Karpas-422 (cell line): ENCODE measurements at places on chromosomes 2 and 18. TPM values are rescaled to one million over a fixed set of nuclear protein-coding genes. Genes with fewer than 3 reads are reported as not detected.

DNA sequence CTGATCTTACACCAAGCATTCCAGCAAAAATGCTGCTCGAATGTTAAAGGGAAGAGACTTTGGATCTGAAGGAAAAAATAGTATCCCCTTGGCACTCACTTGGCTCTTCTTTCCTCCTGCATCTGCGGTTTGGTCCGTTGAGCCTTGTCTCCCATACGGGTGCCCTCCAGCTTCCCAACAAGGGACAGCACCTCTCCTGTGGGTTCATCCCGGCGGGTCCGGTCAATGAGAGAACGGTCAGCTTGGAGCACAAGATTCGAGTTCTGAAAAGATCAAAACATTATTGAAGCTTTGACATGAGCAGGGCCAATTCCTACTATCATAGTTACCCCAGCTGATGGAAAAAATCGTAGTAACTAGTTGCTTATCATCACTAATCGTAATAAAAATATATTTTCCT, 740 bp downstream of the SNRNP200 start:
- no peak for DNase-seq

Gene SCLY
- total RNA-seq, result 20.5 and 48.0 TPM in 2 replicates

Gene QPCT
- total RNA-seq, result 4.8 and 8.8 TPM in 2 replicates

- no peak for DNase-seq
These were observed 47.7 kb downstream of the ZC3H15 start for GRCh38 chr2:186533717-186534116.
